Lower leg skin (tissue), 4 donors: ENCODE measurements at places on chromosomes 2 and 18.

- DNase-seq, result no peak
These were observed 8.2 kb downstream of the TWIST2 start for GRCh38 chr2:238855891-238856580.

DNA sequence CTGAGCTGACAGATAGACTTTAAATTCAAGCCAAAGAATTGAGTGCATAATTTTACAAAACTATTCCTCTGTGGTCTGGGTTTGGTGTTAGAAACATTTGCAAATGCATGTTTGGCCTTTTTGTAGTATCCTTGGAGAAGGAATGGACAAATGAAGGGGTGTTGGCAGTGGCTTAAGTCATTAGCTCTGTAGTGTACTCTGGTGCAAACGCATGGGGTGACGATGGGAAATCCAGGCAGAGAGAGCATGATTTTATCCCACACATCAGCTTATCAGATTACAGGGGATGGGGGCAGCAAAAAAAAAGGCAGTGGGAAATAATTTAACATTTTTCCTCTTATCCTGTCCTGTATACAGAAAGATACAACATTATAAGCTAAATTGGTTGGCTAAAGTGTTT, 320.6 kb downstream of the ZNF516 start:
- no peak for DNase-seq

DNA sequence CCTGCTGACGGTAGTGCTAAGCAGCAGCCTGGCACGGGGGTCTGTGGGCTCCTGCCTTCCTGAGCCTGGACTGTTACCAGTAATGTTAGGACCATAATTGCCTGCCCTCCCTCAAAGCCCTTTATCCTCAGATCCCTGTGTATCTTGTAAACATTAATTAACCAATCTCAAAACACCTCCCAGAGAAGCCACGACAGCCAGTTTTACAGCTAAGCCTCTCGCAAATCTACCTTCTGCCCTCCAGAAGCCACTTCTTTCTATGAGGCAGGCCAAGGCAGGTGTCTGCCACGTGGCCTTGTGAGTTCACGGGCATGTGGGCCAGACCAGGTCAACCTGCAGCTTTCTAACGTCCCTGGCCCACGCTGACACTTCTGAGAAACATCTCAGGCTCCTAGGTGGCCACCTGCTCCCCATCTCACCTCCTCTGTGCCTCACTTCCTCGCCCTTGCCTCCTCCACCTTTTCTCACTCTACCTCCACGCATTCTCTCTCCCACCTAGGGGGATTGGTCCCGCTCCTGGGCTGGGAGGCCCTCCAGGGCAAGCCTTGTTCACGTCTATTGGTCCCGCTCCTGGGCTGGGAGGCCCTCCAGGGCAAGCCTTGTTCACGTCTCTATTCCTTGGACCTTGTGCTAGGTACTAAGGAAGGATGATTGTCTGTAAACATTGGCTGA, 64.3 kb downstream of the EDAR start:
- DNase-seq, result peak; percentile 70

- no peak for DNase-seq
These were observed 50.5 kb downstream of the SLC4A5 start for GRCh38 chr2:74292751-74293150.

GRCh38 chr18:9561759-9562158, 52.6 kb downstream of the PPP4R1 start:
- DNase-seq, result no peak

DNA sequence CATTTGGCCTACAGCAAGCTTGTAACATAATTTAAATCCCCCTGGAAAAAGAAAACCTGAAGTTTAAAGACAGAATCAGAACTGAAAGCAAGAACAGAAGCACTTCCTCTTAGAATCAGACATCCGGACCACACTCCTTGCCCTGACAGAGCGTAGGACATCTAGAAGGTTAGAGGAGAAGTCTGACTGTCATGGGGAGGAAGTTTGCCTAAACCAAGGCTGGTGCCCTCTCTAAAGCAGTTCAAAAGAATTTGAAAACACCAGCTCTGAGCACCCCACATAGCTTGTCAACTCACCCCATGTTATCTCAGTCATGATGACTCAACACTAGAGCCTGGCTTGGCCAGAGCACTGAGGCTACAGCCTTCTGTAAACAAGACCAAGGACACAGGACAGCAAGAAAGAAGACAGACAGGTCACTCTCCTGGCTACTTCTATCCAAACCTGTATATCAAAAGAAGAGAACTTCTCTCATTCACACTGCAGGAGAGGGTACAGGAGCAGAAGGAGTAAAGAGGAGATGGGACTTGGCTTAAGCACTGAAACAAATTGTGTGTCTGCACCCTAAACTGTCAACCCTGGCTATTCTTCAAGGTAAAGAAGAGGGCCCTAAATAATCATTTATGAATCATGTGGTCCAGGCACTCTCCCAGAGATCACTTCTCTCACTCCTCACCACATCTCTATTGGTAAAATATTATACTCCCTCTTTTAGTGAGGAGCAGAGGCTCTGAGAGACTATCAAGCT, 198.6 kb downstream of the MEMO1 start:
- DNase-seq, result no peak

GRCh38 chr2:59232394-59233165, 991.5 kb upstream of the FANCL start:
- no peak for DNase-seq

GRCh38 chr2:70927641-70928040, 8.1 kb upstream of the ATP6V1B1 start:
- no peak for DNase-seq

GRCh38 chr18:46502444-46502843, 154.6 kb downstream of the LOXHD1 start:
- no peak for DNase-seq

GRCh38 chr2:197809064-197809463, 4.7 kb downstream of the PLCL1 start:
- no peak for DNase-seq

DNA sequence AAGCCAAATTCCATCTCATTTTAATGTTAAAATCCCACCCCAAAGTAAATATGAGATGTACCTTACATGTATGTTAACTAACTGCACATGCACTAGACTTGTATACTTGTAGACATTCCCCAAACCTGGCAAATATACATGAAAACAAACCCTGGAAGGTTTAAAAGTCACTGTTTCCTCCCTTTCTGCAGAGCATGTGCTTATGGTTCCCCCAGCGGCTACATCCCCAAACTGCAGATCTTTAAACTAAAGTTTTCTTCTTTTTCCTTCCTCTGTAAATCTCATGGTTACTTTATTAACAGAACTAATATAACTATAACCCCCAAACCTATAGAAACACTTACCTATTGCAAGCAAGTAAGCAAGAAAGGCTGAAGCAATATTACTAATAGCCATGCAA, 731.5 kb downstream of the LRP1B start:
- no peak for DNase-seq
